ENCODE measurements at places on chromosomes 16 and 17. TPM values are rescaled to one million over a fixed set of nuclear protein-coding genes. Genes with fewer than 3 reads are reported as not detected.

Gene ITGAX
- total RNA-seq = 134 TPM

Gene DBNDD1
- 5.5 TPM for total RNA-seq

DNA sequence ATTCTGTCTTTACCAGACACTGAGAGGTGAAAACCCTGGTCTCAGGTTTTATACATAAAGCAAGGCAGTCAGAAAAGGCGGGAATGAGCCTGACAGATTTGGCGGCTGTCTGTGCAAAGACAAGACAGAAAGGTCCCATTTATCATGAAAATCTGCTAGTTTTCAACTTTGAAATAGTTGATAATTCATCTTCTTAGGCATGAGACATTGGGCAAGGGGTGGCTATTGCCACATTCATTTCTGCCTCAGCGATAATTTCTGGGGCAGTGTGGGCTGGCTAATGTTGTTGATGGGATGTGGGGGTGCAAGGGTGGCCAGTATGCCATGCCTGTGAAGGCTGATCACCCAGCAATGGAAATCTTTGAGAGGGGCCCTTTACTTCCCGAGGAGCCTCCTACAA lies 173.8 kb upstream of the RPH3AL start:
- DNase-seq = no peak

- no peak for DNase-seq
These were observed 19.7 kb downstream of the C16orf74 start for GRCh38 chr16:85731179-85731578.

- DNase-seq = peak; percentile 68
These were observed 16.4 kb upstream of the SEC14L1 start for GRCh38 chr17:77124192-77124889.

DNA sequence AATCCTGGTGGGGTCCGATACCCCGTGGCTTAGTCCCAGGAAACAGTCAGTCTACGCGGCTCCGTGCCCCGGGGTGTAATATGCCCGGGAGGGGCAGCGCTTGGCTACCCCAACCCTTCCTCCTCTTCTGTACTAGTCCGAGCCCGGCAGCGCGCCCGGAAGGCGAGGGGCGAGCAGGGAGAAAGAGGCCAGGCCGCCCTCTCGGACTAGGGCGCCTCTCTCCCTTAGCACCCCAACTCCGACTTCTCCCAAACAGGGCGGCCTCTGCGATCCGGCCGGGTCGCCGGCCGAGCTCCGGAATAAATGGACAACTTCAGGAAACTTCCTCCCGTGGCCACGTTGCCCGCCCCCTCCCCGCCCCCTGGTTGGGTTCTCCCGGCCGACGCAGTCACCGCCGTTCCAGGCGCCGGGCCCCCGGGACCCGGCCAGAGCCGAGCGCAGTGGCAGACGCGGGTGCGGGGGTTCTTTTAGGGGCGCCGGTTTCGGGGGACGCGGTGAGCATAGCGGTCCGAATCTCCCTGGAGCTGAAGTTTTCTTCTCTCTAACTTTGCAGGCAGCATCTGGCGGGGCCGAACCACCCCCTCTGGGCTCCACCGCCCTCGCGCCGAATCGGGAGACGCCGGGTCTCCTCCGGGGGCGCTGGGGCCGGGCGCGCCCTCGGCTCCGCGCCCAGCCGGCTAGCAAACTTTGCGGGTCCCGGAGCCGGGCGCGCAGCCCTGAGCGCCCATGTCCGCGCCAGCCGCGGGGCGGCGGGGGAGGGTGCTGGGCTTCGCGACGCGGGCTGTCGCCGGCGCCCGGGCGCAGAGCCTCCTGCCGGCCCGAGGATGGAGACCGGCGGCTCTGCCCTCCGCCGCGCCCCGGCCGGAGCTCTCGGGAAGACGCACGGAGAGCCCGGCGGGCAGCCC lies at the start of gene SDK2:
TSS of gene SDK2 (minus strand) at position 301 of the 905 bp plus-strand sequence. CDS start 357 bp downstream, outside the sequence.
- DNase-seq = peak; percentile 54

DNA sequence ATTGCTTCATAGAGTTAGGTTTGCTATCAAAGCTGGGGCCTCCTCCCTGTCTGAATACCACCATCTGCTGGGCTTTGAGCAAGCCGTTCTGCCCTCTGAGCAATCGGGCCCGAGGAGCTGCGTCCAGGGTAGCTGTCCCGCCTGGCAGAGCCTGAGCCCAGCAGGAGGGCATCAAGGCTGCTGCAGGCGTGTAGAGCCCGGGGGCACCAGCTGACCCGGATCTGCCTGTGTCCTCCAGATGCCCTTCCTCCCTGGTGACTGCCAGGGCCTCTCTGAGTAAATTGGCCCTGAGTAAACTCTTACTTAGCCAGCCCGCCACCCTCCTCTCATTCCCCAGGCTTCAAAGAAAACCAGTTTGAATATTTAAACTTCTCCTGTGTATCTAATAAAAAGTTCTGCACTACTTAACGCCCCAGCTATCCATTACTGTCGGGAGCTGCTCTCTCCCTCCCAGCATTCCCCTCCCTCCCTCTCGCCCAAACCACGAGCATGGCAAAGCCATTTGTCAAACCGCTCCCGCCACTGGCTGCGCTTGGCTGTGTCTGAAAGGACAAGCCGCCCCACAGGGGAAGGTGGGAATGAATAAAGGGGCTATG lies 16.4 kb downstream of the CDK5RAP3 start:
- DNase-seq = peak; percentile 68

DNA sequence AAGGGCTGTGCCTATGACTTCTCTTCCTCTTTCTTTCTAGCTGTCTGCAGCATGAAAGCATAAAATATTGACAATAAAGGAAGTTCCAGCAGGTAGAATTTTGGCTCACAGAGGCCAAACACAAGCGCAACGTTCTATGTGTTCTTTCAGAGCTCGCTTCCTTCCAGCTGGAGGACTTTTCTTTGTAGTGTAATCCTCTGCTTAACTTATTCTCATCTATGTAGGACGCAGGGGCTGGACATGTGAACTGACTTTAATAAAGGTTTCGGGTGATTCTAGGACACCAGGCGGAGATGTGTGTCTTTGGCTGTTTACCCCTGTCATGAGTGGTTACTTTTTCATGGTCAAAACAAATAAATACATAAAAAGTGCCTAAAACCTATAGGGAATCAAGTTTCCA lies 191.5 kb upstream of the MAF start:
- no peak for DNase-seq

DNA sequence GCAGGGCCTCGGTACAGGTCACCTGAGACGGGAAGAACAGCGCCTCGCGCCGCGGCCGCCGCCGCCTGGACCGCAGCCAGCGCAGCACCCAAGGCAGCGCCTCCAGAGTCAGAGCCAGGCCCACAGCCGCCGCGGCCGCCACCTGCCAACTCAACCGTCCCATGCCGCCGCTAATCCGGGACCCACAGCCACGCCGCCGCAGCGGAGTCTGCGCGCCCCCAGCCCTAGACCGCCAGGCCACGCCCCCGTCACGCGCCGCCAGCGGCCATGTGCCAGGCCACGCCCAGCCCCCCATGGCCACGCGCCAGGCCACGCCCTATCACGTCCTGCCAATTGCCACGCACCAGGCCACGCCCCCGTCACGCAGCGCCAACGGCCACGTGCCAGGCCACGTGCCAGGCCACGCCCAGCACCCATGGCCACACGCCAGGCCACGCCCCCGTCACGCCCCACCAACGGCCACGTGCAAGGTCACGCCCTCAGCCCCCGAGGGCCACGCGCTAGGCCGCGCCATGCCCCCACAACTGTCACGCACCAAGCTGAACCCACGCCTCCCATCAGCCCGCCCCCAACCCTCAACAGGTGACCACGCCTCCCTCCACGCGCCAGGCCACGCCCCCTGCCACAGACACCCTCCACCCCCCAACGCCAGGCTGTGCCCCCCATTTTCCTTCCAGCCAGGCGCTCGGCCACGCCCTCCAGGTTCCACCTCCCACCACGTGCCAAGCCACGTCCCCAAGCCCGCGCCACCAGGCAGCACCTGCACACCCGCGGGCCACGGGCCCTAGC lies at the start of gene PLD6:
TSS of gene PLD6 (minus strand) at position 210 of the 789 bp plus-strand sequence. CDS start at position 163, 47 bp downstream.
- peak; percentile 75 for DNase-seq

DNA sequence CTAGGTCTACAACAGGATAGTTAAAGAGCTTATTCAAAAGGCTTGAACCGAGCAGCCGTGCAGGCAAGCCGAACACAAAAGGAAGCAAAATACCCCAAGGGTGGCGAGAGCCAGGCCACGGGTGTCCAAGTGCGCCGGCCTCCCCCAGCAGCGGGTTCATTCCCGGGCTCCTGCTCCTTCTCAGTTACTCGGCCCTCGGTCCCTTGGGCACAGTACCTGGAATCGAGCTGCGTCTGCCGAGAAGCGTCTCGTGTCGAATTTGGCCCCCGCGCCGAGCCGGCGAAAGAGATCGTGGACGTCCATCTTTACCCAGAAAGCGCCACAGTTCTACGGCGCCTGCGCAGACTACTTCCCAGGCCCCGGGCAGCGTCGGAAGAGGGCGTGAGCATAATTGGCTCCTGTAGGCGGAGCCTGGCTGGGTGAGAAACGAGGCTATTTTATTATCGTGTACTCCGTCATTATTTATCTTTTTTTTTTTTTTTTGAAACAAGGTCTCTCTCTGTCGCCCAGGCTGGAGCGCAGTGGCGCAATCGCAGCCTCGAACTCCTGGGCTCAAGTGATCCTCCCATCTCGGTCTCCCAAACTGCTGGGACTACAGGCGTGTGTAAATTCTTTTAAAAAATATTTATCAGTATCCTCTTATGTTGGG lies at the start of gene DDX52:
TSS of gene DDX52 (minus strand) at position 329 of the 649 bp plus-strand sequence. CDS start at position 303, 26 bp downstream.
- peak; percentile 91 for DNase-seq

DNA sequence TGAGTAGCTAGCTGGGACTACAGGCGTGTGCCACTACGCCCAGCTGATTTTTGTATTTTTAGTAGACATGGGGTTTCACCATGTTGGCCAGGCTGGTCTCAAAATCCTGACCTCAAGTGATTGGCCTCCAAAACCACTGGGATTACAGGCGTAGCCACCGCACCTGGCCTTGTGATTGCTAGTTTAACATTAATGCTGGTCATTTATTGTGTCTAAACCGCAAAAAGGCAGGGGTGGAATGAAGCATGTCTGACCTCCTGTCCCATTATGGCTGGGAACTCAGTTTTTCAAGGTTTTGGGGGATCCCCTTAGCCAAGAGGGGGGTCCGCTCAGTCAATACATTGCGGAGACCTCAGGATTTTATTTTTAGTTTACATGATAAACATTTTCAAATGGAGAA lies 10.7 kb upstream of the CNGB1 start:
- no peak for DNase-seq

GRCh38 chr16:21702276-21702675 lies 38.5 kb downstream of the OTOA start:
- DNase-seq = no peak

GRCh38 chr17:5249615-5250014 lies 15.0 kb upstream of the SCIMP start:
- peak; percentile 81 for DNase-seq

GRCh38 chr17:76404256-76404655 lies 19.8 kb downstream of the SPHK1 start:
- no peak for DNase-seq

Measured in lung (tissue), 17 donors.